Stimulated activated CD8-positive, alpha-beta memory T cell treated with anti-CD3 and anti-CD28 coated beads, Interleukin-4, amount 100 ng/mL, for 1 hour (primary cell): ENCODE measurements at places on chromosomes 3 and 15.

- no peak for DNase-seq
Measured at GRCh38 chr3:182568261-182568660, 225.0 kb upstream of the ATP11B start.

GRCh38 chr3:141400073-141400971, 32.0 kb downstream of the ZBTB38 start:
- DNase-seq: no peak

GRCh38 chr3:119580067-119580760, 922 bp downstream of the ADPRH start:
- DNase-seq: no peak

- no peak for DNase-seq
Measured at GRCh38 chr15:45457220-45457619, 65.3 kb downstream of the SLC30A4 start.

DNA sequence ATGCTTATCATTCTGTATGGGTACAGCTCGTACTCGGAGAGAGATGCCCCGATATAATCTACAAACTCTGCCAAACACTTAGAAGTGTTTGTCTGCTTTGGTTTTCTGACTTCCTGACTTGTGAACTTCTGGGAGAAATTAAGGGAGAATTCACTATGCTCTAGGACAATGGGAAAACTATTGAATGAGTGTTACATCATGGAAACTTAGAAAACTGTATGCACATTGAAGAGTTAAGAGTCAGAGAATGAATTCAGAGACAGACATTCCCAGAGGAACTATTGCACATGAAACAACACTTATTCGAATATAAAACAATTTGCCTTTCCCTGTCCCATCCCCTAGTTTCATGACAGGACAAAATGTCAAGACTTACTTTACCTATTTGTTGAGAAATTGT, 57.8 kb downstream of the DTWD1 start:
- no peak for DNase-seq

GRCh38 chr3:36817806-36818533, 53.6 kb upstream of the DCLK3 start:
- no peak for DNase-seq
